Stomach (tissue), 19 donors: ENCODE measurements at places on chromosomes 16 and 17. TPM values are rescaled to one million over a fixed set of nuclear protein-coding genes. Genes with fewer than 3 reads are reported as not detected.

DNA sequence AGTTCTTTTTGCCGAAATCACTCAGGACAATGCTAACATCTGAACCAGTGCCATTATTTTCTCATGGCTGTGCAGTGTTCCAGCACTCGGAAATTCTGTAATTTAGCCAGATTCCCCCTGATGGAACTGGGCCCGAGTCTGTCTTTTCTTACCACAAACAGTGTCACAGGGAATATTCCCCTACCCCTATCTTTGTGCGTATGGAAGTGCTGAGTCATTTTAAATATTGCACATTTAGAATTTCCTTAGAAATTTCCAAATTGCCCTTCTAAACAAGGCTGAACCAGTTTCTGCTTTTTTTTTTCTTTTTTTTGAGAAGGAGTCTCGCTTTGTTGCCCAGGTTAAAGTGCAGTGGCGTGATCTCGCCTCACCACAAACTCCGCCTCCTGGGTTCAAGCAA lies 88.0 kb upstream of the CREBBP start:
- no peaks in the 10 kb centered on the region for H3K27me3 ChIP-seq
- H3K36me3 ChIP-seq, result peaks cover 47% of the 10 kb centered on the region
- H3K4me1 ChIP-seq, result no peaks in the 10 kb centered on the region

DNA sequence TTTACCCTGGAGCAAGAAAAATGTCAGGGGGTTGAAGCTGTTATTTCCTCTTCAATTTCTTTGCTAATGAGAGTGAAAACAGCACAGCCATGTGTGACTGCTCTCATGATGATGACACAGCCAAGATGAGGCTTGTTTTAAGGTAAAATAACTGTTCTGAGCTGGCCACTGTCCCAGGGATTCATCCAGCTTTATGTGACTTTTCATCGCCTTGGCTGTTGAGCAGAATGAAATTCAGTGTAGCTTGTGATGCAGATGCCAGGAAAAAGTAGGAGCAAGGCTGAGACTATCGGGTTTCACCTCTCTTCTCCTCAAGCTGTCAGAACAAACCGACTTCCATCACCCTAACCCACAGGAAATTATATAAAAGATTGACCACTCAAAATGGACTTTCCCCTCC lies 361.8 kb upstream of the CDH5 start:
- H3K4me1 ChIP-seq, result no peaks in the 10 kb centered on the region
- H3K4me3 ChIP-seq, result no peak overlapping the region
- H3K27ac ChIP-seq, result no peak overlapping the region
- H3K36me3 ChIP-seq, result no peaks in the 10 kb centered on the region
- DNase-seq, result no peak
- no peaks in the 10 kb centered on the region for H3K27me3 ChIP-seq

GRCh38 chr16:86826941-86827340 lies 248.6 kb downstream of the FOXL1 start:
- H3K4me1 ChIP-seq, result no peaks in the 10 kb centered on the region
- no peak overlapping the region for H3K27ac ChIP-seq
- peaks cover 85% of the 10 kb centered on the region for H3K27me3 ChIP-seq
- no peak for DNase-seq

GRCh38 chr16:69351309-69352027 lies at the start of gene TMED6:
Gene TMED6, minus strand, starts transcription at chr16:69351786. Its CDS starts 33 bp downstream, at chr16:69351753.
- H3K4me1 ChIP-seq, result peaks cover 15% of the 10 kb centered on the region
- peak; percentile 63 for DNase-seq
- H3K27ac ChIP-seq, result peak within 1 kb of the TSS; percentile 55
- H3K27me3 ChIP-seq, result no peaks in the 10 kb centered on the region
- H3K36me3 ChIP-seq, result peaks cover 46% of the 10 kb centered on the region

GRCh38 chr17:46822388-46822921 lies 4.0 kb upstream of the WNT3 start:
- H3K27ac ChIP-seq, result no peak overlapping the region
- peaks cover 81% of the 10 kb centered on the region for H3K27me3 ChIP-seq
- H3K4me3 ChIP-seq, result no peak overlapping the region
- peaks cover 17% of the 10 kb centered on the region for H3K4me1 ChIP-seq

DNA sequence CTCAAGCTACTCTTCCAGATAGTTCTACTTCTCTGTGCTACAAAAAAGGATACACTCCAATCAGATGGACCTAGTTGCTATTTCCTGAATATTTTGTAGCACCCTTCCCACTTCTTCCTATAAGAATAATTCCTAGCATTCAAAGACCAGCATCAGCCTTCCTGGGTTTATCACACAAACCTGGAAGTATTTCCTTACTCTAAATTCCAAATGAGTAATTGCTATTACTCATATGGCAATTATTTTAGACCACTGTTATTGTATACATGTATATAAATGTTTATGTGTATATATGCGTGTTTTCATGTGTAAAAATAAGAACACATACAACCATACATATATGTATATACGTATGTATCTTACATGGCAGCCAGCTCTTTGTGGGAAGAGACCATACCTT lies 130.6 kb downstream of the MYO1D start:
- no peaks in the 10 kb centered on the region for H3K27me3 ChIP-seq
- peaks cover 49% of the 10 kb centered on the region for H3K36me3 ChIP-seq
- H3K4me3 ChIP-seq, result no peak overlapping the region
- DNase-seq, result no peak

GRCh38 chr17:45398800-45399199 lies 33.9 kb downstream of the ARHGAP27 start:
- peaks cover 10% of the 10 kb centered on the region for H3K4me1 ChIP-seq
- no peak overlapping the region for H3K4me3 ChIP-seq
- H3K27ac ChIP-seq, result no peak overlapping the region
- no peak for DNase-seq
- H3K36me3 ChIP-seq, result peaks cover 84% of the 10 kb centered on the region
- no peaks in the 10 kb centered on the region for H3K27me3 ChIP-seq

- no peak overlapping the region for H3K27ac ChIP-seq
- H3K4me3 ChIP-seq, result no peak overlapping the region
- no peaks in the 10 kb centered on the region for H3K27me3 ChIP-seq
- peaks cover 11% of the 10 kb centered on the region for H3K4me1 ChIP-seq
Observed at GRCh38 chr17:72984145-72984925, 108.2 kb downstream of the SLC39A11 start.

GRCh38 chr16:30741461-30741914 lies 6.7 kb upstream of the PHKG2 start:
- peak; percentile 87 for DNase-seq
- no peaks in the 10 kb centered on the region for H3K27me3 ChIP-seq
- peaks cover 28% of the 10 kb centered on the region for H3K4me1 ChIP-seq
- no peak overlapping the region for H3K4me3 ChIP-seq
- peaks cover 64% of the 10 kb centered on the region for H3K36me3 ChIP-seq

DNA sequence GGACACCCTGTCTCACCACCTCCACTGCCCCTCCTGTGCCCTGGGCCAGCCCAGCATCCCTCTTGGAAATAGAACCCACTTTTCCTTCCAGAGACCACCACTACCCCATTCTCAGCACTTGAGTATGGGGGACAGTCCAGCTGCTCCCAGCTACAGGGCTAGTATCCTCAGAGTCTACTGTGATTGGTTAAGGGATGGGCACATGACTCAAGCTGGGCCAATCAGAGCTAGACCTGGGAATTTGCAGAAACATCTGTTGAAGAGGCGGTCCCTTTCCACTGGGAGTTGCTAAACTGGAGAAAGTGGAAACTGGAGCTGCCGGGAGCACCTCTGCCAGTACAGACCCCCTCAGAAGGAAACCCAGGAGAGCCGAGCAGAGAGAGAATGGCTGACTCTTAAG lies 156.6 kb downstream of the GSG1L start:
- H3K27ac ChIP-seq, result no peak overlapping the region
- no peak for DNase-seq
- peaks cover 45% of the 10 kb centered on the region for H3K27me3 ChIP-seq
- H3K4me1 ChIP-seq, result no peaks in the 10 kb centered on the region
- no peaks in the 10 kb centered on the region for H3K36me3 ChIP-seq
- H3K4me3 ChIP-seq, result no peak overlapping the region

GRCh38 chr17:37214416-37214815 lies 161.4 kb upstream of the C17orf78 start:
- DNase-seq, result no peak
- H3K27ac ChIP-seq, result no peak overlapping the region

Gene HBA1
- total RNA-seq, result 263 TPM

Gene RND2
- total RNA-seq, result not detected

Gene TSNAXIP1
- 25.7 TPM for total RNA-seq

Gene SLC22A31
- total RNA-seq, result not detected

Gene ALOX12B
- not detected for total RNA-seq
